ENCODE measurements at places on chromosomes 5 and 9.

GRCh38 chr9:126915846-126916543 is 1.4 kb downstream of the RALGPS1 start:
- no peak for DNase-seq

GRCh38 chr9:109241207-109241606 is 74.2 kb upstream of the FRRS1L start:
- DNase-seq, result peak; percentile 7

DNA sequence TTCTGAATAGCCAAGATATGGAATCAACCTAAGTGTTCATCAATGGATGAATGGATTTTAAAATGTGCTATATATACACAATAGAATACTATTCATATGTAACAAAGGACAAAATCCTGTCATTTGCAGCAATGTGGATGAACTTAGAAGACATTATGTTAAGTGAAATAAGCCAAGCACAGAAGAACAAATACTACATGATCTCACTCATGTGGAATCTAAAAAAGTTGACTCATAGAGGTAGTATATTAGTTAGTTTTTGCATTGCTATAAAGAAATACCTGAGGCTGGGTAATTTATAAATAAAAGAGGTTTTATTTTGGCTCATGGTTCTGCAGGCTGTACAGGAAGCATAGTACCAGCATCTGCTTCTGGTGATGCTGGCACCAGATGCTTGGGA is 8.1 kb downstream of the CATSPER3 start:
- DNase-seq, result peak; percentile 29

- DNase-seq, result no peak
Measured at GRCh38 chr5:146754621-146755020, 123.9 kb downstream of the PPP2R2B start.

DNA sequence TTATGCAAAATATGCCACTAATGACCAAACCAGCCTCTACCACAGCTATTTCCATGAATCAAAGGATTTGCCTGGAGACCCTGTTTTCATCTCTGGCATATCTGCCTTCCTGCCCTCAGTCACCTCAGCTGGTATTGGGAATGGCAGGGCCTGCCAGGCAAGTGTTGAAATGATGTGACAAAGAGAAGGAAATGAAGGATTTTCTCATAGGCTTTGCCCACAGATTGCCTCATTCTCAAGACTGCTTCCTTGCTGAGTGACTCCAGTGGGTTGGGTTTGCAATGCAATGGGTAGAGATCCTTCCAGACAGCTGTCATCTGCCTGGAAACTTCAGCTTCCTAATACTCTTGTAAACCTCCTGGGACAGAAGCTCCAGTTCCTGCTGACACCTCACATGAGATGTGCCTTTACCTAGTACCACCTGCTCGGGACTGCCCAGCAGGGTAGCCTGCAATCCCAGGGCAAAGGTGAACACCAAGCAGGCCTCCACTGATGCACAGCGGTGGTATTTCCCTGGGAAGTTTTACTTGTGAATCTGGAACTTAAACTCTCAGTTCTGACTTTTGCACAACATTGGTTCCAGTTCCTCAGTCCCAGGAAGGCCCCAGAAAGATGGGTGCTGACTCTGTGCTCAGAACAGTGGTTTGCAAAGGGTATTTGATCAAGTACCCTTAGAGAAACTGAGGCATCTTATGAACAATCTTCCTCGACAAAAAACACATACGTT is 64.8 kb upstream of the SLC1A1 start:
- no peak for DNase-seq
